ENCODE measurements at places on chromosomes 2 and 18.

GRCh38 chr2:70656421-70657010 is 102.9 kb upstream of the TGFA start:
- no peak for DNase-seq

- peak; percentile 14 for DNase-seq
Observed at GRCh38 chr2:216404010-216404618, 8.2 kb upstream of the SMARCAL1 start.

DNA sequence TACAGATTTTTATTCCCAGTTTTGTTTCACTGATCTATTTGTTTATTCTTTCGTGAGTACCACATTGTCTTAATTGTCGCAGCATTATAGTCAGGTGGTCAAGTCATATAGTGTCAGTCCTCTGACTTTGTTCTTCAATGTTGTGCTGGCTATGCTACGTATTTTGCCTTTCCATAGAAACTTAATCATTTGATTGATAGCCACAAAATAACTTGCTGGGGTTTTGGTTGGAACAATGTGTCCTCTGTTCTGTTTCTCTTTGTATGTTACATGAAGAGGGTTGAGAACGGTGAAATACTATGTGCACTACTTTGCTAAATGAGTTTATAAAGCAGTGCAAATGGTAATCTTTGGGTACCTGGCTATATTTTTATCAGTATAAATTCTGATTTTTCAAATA is 64.9 kb upstream of the TTC27 start:
- no peak for DNase-seq

DNA sequence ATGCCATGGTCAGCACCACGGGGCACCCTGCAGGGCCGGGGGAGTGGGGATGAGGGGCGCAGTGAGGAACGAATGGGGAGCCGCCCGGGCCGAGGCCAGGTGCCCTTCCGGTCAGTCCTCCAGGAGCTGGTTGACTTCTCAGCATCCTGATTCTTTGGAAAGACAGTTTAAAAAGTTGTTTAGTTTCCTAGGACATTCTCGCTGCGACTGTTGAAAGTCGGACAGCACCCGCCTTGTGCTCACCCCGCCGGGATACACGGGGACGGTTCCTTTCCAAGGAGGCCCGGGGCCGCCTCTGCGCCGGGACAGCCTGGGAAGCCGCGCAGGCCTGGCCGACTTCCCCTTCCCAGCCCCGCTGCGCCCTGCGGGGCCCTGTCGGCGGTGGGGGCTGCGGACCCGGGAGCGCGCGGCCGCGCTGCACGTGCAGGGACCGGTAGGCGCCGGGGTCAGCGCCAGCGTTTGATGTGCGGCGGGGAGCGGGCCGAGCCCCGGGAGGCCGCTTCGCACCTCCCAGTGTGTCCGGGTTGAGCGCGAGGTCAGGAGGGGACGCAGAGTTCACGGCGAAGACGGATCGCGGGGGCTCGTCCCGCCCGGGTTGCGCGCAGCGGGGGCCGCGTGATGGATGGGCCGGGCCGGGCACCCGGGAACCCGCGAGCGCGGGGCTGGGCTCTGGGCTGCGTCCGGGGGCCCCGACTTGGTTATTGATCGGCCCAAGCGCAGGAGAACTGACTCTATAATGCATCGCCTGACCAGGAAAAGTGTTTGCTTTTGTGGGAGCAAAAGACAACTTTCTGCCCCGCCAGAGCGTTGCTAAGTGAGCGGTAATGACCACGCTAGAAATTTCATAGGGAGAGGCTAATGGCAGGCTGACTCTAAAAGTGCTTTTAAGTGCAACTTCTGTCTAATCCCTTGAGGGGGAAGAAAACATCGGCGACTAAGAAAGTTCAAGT is 28.0 kb upstream of the SMIM21 start:
- no peak for DNase-seq

DNA sequence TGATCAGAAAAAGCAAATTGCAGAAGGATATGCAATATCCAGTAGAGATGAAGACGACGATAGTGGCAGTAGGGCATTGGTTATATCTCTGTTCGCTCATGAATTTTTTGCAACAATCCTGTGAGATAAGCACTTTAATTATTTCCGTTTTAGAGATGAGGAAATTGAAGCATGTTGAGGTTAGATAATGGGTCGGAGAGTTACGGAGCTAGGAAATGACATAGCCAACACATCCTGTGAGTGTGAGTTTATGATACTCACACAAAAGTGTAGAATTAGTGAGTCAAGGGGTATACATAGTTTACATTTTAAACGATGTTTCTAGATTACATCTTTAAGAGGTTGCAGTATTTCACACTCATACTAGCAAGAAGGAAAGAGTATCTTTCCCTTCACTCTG is 123.1 kb upstream of the ARL4C start:
- DNase-seq: no peak

GRCh38 chr2:116718451-116718850 is 1096.0 kb upstream of the DDX18 start:
- DNase-seq: no peak

DNA sequence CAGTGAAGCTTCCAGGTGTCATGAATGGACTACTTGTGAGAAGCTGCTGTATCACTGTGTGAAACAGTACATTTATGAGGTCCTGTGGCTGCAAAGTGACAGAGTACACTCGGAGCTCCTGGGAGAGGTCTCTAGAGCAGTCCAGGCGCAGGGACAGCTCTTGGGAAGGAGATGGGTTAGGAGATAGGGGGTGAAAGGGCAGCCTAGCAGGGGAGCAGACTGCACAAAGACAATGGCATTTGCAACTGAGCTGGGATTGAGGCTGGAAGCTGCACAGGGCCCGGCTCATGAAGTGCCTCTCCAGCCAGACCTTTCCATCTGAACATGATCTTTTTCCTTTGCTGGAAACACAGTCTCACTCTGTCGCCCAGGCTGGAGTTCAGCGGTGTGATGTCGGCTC is 83.6 kb downstream of the RHOB start:
- no peak for DNase-seq

DNA sequence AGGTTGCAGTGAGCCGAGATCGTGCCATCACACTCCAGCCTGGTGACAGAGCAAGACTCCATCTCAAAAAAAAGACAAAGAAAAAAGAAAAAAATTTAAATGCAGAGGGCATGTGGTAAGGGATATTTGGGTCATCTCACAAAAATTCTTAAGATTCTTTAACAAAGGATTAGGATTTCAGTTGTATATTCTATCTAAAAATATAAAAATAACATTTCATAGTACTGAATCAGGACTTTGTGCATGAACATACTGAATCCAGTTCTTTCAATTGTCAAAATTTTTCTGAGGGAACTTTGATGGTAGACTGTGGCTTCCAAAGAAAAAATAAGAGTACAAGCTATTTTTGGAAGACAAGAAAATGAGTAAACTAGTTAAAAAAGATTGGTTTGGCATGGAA is 6.5 kb upstream of the PPP3R1 start:
- no peak for DNase-seq

DNA sequence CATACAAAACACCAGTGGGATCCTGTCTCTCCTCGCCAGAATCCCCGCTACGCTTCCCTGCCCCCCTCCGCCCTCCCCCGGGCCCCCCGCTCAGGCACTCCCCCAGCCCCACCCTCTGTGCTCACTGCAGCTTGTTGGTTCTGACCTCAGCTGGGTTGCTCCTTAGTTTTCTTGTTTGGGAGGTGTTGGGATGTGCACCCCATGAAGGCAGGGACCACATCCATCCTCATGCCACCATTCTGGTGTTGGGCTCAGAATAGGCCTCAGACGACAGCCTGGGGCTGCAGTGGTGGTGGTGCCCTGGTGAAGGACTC is 4.6 kb downstream of the SNED1 start:
- no peak for DNase-seq

DNA sequence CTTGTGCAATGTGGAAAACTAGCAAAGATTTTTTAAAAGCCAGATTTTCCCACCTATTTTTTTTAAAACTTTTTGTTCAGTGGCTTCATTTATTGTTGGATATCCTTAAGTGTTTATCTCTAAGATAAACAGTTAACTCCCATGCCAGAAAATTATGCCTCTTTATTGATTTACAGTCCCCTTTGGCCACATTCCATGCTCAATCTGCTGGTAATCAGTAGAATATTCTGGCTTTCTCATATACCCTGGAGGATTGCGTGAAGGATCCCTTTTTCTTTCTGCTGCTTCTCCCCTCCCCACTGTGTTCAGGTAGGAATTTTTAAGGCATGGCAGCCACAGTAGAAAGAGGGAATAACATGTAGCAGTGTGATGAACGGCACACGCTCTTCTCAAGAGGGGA is 2.6 kb downstream of the GRHL1 start:
- no peak for DNase-seq

DNA sequence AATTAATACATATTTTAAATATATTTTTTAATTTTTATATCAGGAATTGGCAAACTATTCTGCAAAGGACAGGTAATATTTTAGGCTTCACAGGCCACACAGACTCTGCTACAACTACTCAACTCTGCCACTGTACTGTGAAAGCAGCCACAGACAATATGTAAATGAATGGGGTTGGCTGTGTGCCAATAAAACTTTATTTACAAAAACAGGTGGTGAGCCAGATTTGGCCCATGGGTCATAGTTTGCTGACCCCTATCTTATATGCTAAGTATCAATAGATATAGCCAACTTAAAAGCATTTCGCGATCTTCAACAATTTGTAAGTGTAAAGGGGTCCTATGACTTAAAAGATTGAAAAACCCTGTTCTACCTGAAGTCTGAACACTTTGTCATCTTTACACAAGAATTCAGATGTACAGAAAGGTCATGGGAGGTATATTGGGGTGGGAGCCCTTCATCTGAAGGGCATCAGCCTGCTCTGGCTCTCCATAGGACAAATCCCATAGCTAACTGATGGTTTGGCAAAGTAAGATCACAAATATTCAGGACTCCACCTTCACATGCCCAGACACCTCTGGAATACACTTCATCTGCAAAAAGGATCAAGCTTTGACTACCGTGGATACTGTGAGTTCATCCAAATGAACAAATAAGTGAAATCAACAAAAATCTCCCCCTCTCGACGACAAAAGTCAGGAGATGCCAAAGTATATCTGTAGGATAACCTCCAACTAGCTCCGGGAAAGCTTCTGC is 65.9 kb downstream of the C1D start:
- no peak for DNase-seq

DNA sequence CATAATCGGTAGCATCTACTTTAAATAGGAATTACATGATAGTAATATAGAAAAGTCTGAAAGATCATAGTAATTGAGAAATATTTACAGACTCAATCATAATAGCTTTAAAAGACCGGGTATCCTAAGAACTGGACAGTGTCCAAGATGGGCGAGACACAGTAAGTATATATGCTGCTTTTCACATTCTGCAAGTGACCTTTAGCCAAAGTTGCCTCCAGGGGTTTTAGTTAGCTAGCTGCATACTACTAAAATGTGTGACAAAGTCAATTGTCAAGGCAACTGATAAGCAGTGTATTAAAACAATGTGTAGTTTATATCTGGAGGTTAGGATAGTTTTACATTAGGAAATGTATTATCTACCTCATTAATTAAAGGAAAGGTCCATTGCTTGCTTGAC is 24.6 kb downstream of the CD302 start:
- no peak for DNase-seq

DNA sequence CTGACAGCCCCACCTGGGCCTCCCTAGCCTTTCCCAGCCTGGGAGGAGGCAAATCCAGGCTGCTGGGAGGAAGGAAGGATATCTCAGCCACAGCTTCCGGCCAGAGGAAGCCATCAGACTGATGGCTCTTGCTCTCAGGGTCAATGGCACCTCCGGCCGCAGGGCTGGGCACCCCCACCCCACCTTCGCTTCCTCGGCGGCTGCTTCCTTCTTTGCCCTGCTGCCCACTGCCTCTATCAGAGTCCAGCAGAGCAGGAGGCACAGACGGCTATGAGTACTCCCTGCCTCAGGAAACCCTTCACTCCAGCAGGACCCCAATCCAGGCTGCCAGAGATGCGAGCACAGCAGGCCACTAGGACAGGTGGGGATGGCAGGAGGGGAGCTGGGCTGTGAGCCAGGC is 3.3 kb downstream of the SEMA4C start:
- DNase-seq: no peak

GRCh38 chr18:48929212-48929612 is 21.6 kb downstream of the SMAD7 start:
- no peak for DNase-seq

- DNase-seq: no peak
Observed at GRCh38 chr2:226295123-226295522, 504.5 kb downstream of the IRS1 start.

- no peak for DNase-seq
Observed at GRCh38 chr2:202221873-202222272, 16.5 kb downstream of the SUMO1 start.

- DNase-seq: no peak
Observed at GRCh38 chr2:150567771-150568301, 80.4 kb upstream of the RND3 start.

GRCh38 chr18:13124411-13124810 is 94.1 kb upstream of the LDLRAD4 start:
- DNase-seq: no peak

- DNase-seq: no peak
Observed at GRCh38 chr2:77443076-77443475, 79.1 kb downstream of the LRRTM4 start.

GRCh38 chr2:201730651-201731285 is 32.3 kb upstream of the MPP4 start:
- no peak for DNase-seq

- DNase-seq: no peak
Observed at GRCh38 chr2:64727013-64727767, 73.5 kb upstream of the SERTAD2 start.

- no peak for DNase-seq
Observed at GRCh38 chr2:38301340-38301968, 75.6 kb downstream of the ATL2 start.

DNA sequence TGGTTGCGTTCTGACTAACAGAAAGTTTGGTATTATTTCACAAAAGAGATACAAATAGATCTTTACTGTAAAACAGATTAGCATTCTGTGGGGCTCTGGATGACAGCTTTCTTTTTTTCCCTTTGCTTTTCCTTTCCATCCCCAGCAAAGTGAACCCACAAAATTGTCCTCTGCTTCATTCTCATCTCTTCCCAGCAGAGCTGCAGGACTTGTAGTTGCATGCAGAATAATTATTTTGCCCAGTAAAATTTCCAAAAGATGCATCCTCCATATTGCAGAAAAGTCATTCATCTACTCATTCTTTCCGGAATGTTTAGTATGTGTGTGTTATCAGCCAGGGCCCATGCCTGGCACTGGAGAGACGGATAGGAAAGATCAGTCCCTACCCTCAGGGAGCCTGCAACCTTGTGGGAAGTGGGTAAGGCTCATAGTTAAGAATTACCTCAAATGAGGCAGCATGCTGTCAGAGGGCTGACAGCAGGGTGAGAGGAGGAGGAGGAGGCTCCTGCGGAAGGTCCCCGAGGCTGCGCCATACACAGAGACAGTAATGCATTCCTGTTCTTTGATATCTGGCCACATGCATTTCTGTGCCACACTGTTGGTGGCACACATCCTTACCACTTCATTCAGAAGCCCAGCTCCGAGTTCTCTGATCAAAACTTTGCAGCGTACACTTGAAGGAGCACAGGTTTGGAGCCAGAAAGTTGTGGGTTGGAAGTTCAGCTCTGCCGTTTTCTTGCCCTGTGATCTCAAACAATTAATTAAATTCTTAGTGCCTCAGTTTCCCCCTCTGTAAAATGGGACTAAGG is 225.4 kb downstream of the MYCN start:
- no peak for DNase-seq

GRCh38 chr2:224847961-224848850 is 132.0 kb upstream of the CCDC195 start:
- DNase-seq: no peak

- DNase-seq: no peak
Observed at GRCh38 chr2:39642051-39642718, 23.5 kb upstream of the TMEM178A start.
